ENCODE measurements at places on chromosomes 7 and 10. TPM values are rescaled to one million over a fixed set of nuclear protein-coding genes. Genes with fewer than 3 reads are reported as not detected.

CDC123 gene
- total RNA-seq, result 93.0 TPM

- no peak for DNase-seq
Observed at GRCh38 chr7:117505238-117505637, 25.4 kb downstream of the CFTR start.

PLAC9 gene
- 78.7 TPM for total RNA-seq

DNA sequence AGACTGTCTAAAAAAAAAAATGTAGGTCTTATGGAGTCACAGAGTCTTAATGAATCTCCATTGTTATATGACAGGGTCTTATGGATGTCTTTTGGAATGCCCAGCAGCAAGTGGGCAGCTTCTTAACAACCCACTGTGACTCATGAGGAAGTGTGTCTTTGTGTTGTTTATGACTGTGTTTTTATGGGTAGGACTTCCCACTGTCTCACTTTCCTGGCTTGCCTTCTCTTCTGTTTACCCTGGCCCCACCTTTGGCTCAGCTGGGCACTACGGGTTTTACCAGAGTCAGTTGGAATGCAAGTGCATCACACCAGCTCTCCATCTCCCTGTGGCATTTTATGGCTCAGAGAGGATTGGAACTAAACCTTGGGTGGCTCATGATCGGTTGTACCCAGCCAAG, 580.5 kb downstream of the AUTS2 start:
- DNase-seq, result no peak

- no peak for DNase-seq
Observed at GRCh38 chr10:99573790-99574189, 41.0 kb downstream of the NKX2-3 start.

DNA sequence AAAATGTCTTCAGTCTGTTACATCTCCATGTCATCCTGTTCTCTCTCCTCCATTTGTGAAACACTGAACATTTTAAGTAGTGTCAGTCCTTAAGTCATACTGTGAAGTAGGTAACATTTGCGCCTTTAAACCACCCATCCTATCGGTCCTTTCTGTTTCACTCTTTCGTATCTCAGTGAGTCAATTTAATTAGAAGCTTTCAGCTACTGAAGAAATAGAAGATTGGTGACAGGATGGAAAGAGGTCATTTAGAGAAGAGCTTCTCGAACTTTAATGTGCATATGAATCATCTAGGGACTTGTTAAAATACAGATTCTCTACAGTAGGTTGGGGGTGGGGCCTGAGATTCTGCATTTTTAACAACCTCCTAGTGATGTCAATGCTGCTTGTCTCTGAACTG, 113.4 kb downstream of the SRI start:
- no peak for DNase-seq

GRCh38 chr7:2002561-2003450, 229.9 kb downstream of the MAD1L1 start:
- DNase-seq, result no peak

DNA sequence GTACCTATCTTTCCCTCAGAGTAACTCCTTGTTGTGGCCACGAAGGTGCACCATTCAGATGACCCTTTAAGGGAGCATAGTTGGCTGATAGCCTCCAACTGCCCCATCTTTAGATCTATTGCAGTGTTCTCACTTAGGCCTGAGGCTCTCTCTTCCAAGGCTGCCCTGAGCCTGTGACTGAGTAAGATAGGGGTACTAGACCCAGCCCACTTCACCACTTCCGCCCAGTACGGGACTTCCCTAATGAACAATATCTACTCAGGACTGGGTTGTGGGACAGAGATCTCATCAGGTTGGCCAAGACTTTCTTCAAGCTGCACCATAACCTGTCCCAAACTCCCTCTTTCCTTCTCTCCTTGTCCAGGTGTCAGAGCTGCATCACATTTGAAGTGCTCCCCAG, 5.7 kb upstream of the GNAI1 start:
- no peak for DNase-seq
